H4 (cell line): ENCODE measurements at places on chromosomes 6 and 20. TPM values are rescaled to one million over a fixed set of nuclear protein-coding genes. Genes with fewer than 3 reads are reported as not detected.
A peak's percentile ranks its signal among the peaks of the same experiment; 100 is the strongest.

The PTK7 gene
- 46.0 and 57.7 TPM in 2 replicates for total RNA-seq

The UST gene
- total RNA-seq, result 9.3 and 11.7 TPM in 2 replicates

The E2F1 gene
- 15.1 and 17.0 TPM in 2 replicates for total RNA-seq

GRCh38 chr20:47610247-47610944, 108.7 kb downstream of the NCOA3 start:
- DNase-seq, result peak; percentile 53

- DNase-seq, result no peak
Measured at GRCh38 chr20:53785320-53785719, 191.7 kb upstream of the ZNF217 start.
